ENCODE measurements at places on chromosomes 11 and 22. TPM values are rescaled to one million over a fixed set of nuclear protein-coding genes. Genes with fewer than 3 reads are reported as not detected.

DNA sequence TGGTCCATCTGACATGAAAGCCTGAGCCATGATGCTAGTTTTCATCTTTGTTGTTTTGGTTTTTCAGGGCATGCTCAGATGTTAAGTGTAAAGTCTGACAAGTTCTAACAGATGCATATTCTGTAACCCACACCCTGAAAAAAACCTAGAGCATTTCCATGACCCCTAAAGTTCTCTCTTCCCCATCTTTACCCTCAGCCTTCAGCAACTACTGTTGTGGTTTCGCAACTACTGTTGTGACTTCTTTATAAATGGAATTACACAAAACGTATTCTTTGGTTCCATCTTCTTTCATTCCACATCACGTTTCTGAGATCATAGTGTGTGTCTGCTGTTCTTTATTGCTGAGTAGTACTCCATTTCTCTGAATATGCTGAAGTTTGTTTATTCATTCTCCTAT is 65.1 kb upstream of the LDLRAD3 start:
- no peak for DNase-seq

GRCh38 chr11:106644824-106645223 is 373.5 kb downstream of the GUCY1A2 start:
- no peak for DNase-seq

DNA sequence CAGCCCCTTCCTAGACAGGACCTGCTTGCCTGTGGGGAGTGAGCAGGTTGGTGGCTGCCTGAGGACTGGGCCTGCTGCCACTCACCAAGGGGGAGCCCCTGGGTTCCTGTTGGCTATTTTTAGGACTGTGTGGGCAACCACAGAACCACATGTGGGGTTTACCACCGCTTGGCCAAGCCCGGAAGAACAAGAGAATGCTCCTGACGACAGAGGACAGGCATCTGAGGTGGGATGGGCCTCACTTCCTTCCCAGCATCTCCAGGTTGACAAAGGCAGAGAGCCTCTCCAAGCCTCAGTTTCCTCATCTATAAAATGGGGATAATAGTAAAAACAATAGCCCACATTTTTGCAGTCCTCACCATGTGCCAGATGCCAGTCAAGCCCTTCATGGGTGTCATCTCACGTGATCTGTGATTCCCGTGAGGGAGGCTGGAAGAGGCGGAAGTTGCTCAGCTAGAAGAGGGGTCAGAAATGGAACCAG is 43.6 kb downstream of the LRRC32 start:
- no peak for DNase-seq

DNA sequence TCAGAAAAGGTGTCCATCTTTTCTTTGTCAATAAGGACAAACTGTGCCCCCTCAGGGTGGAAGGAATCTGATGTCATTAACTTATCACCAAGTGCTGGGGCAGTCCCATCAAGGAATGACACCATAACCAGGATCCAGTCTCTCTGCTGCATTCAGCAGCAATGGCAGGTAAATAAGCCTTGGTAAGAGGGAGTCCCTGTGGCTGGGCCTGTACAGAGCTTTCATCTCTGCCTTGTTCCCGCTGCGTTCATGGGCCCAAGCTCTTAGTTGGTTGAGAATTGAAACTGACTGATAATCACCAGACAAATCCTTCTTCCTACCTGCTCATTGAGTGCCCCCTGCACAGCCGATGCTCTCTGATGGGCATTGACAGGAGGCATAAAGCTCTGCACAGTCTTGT is 22.7 kb downstream of the EIF3F start:
- no peak for DNase-seq

- DNase-seq = no peak
Observed at GRCh38 chr11:105700271-105700670, 90.4 kb downstream of the GRIA4 start.

GRCh38 chr22:30014244-30014643 is 66.0 kb upstream of the HORMAD2 start:
- DNase-seq = no peak

- DNase-seq = no peak
Observed at GRCh38 chr11:45560155-45560912, 105.1 kb downstream of the CHST1 start.

DNA sequence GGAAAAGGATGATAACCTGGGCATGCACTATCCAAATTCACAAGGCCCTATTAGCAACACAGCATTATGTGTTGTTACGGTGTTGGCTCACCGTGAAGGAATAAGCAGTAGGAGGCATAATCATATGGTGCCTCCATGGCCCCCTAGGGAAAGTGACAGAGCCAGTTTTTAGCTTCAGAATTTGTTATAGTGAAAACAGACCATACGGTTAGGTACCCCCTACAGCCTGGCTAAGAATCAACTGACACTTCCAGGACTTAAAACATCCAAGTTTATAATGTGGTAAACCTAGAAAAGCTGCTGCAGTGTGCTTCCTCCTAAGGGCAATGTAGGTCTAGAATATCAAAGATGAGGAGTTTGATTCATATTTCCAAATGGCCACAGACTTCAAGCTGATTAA is 30.4 kb downstream of the KIF18A start:
- no peak for DNase-seq

- DNase-seq = no peak
Observed at GRCh38 chr22:22168190-22168940, 76.2 kb upstream of the VPREB1 start.

GRCh38 chr11:15911377-15912044 is 444.8 kb downstream of the SOX6 start:
- no peak for DNase-seq

GRCh38 chr11:46246521-46246920 is 30.9 kb upstream of the CREB3L1 start:
- DNase-seq = no peak

GRCh38 chr11:2309251-2310072 is 7.6 kb downstream of the TSPAN32 start:
- DNase-seq = no peak

DNA sequence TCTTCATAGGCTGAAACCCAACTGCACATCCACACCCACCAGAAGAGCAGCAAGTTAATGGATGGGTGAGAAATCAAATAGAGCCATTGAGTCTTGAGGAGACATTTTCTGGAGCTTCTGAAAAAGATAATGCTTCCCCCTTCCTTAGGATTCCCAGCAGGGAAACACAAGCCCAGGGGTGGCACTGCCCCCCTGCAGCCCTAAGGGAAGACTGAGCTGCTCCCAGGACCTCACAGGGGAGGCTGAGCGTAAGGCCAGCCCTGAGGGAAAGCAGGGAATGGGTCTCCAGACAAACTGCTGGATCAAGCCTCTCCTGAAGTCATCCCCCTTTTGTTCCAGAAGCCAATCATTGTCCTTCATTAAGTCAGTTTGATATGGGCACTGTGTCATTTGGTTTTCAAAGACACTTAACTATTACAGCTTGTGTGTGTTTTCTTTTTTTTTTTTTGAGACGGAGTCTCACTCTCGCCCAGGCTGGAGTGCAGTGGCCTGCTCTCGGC is 15.1 kb downstream of the LTO1 start:
- DNase-seq = no peak

DNA sequence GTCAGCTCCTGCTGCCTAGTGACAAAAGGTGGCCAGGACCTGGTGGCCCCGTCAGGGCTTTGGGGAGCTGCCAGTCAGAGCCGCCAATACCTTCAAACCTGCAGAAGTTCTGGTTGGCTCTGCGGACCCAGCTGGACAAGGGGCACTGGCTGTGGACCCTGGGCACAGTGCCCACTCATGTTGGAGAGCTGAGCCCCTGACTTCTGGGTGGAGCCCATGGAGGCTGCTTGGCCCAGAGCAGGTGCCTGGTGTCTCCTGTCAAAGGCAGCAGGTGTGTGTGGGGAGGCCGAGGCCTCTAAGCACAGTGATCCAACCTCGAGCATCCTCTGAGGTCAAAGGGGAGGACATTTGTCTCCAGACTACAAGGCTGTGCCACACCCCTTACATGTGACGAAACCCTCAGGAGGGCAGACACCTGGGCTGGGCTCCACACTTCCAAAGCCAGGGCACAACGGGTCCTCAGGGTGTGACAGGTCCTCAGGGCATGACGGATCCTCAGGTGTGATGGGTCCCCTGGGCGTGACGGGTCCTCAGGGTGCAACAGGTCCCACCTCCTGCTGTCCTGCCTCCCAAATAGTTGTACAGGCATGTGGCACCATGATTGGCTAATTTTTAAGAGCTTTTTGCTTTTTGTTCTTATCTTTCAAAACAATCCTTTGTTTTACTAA is 37.0 kb downstream of the MUC2 start:
- DNase-seq = no peak

DNA sequence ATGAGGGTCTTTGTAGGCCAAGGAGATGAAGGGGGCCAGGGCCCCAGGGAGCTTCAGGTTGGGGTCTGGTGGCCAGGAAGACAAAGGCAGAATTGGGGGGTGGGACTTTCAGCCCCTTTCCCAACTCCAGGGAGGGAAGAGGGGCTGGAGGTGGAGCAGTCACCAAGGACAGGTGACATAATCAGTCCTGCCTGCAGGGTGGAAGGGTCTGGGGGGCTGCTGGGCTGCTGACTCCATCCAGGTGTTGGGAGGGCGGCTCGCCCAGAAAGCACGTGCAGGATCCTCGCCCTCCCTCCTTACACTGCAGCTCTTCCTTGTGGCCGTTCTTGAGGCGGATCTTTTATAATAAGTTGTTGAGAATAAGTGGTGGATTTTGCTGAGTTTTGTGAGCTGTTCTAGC is 1491.1 kb downstream of the TBC1D22A start:
- no peak for DNase-seq

DNA sequence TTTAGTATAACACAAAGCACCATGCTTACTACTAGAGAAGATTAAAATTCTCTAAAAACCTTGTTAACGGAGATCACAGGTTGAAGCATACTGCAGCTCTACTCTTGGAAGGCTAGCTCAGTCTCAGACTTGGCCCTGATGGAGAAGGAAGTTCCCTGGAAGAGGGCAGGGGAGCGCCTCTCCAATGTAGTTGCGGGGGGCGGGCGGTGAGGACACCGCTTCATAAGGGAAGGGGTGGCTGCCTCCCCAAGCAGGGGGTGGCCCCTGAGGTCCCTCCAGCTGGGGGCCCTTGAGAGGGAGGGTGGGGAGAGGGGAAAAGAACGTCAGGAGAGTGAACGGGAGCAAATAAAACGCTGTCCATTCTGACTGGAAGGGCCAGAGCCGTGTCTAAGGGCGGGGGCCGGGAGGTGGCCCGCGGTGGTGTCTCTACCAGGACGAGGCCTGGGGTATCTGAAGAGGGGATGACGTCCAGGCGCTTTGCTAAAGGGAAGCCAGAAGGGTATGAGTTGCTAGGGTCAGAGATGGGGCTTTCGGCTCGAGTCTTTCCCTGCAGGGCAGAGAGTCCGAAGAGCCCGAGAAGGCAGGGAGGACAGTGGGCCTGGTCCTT is 553 bp upstream of the USP47 start:
- DNase-seq = peak; percentile 71

GRCh38 chr11:65730461-65730860 is 9.9 kb upstream of the RNASEH2C start:
- no peak for DNase-seq

DNA sequence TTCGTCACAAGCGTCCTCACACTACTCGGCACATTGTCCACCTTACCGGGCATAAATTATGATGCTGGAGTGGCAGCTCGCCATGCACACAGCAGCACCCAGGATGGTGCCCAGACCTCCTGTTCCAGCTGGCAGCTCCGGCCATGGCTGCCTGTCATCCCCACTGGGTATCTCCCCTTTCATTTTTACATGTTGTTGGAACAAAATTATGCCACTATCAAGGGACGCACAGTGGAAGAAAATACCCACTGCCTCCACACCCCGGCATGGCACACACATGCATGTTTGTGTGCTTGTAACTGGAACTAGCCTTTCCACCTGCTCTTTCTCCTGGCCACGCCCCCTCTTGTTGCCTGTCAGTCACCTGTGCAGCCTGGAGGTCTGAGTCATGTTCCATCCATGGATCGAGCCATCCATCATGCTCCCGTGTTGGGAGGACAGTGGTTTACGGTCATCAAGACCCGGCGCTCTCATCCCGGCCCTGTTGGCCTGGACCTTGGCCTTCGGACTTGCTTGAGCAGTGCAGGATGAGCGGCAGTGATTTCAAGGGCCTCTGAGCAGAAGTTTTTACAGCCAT is 1069.6 kb downstream of the BRD1 start:
- DNase-seq = peak; percentile 9

GAB4 gene
- not detected for total RNA-seq

POU2AF1 gene
- total RNA-seq = 9.3 TPM

SCN2B gene
- total RNA-seq = 0.34 TPM

MMP12 gene
- 2.7 TPM for total RNA-seq

C22orf42 gene
- total RNA-seq = not detected

VWCE gene
- 1.9 TPM for total RNA-seq

NFAM1 gene
- 0.46 TPM for total RNA-seq

SLC25A17 gene
- total RNA-seq = 8.7 TPM

SLC22A6 gene
- total RNA-seq = not detected

ELF5 gene
- total RNA-seq = not detected

PRMT3 gene
- total RNA-seq = 12.7 TPM

MPPED1 gene
- not detected for total RNA-seq

CECR2 gene
- 1.4 TPM for total RNA-seq

CHRDL2 gene
- 41.2 TPM for total RNA-seq

All from mucosa of descending colon (tissue), 3 donors.